ENCODE measurements at places on chromosomes 3 and 15. TPM values are rescaled to one million over a fixed set of nuclear protein-coding genes. Genes with fewer than 3 reads are reported as not detected.

The CCDC54 gene
- total RNA-seq, result not detected

The IRAK2 gene
- total RNA-seq, result 25.8 TPM

The CHCHD4 gene
- 41.9 TPM for total RNA-seq

The RTP1 gene
- total RNA-seq, result not detected

The FETUB gene
- 0.12 TPM for total RNA-seq

The LMAN1L gene
- total RNA-seq, result not detected

The SLC9A9 gene
- 0.48 TPM for total RNA-seq

The PP2D1 gene
- total RNA-seq, result not detected

The SLC38A3 gene
- total RNA-seq, result not detected

The GOLGA6B gene
- 0.09 TPM for total RNA-seq
